ENCODE measurements at places on chromosomes 3 and 15.

DNA sequence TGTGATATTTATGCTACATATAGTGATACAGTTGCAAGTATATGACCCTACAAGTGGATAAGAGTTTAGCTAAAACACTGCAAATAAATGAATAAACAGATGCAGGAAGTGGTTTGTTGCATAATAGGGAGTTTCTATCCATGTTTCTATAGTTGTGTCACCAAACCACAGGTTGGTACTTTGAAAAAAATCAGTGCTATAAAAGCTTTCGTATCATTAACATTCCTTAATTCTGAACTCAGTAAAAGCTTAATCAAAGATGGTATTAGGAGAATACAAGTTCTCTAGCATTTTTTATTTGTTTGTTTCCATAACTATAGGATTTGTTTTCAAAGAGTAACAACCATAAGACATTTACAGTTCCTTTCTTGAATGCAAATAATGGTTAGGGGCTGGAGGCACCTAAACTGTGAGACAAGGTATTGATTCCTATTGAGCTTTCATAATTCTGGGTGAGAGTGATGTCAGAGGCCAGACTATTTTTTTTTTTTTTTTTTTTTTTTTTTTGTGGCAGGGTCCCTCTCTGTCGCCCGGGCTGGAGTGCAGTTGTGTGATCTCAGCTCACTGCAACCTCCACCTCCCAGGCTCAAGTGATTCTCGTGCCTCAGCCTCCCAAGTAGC, 29.6 kb downstream of the CPOX start:
- no peak for DNase-seq

DNA sequence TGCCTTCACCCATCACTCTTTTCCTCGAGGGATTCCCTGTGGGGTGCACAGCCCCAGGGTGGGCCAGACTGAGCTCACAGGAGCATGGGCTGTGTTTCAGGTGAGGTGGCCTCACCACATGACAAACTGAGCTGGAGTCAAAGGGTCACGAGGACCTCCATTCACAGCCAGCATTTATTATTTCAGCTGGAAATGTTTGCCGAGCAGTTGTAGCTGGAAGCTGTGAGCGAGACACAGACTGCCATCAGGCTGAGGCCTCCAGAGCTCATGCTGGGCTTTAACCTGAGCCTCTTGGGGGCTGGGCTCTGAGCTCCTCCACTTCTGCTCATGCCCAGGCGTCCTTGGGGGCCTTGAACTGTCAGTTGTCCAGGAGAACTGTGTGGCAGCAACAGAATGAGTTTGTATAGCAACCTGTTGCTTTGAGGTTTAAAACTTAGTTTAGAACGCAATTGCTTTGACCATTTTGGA, 57.5 kb downstream of the FLNB start:
- DNase-seq = no peak

DNA sequence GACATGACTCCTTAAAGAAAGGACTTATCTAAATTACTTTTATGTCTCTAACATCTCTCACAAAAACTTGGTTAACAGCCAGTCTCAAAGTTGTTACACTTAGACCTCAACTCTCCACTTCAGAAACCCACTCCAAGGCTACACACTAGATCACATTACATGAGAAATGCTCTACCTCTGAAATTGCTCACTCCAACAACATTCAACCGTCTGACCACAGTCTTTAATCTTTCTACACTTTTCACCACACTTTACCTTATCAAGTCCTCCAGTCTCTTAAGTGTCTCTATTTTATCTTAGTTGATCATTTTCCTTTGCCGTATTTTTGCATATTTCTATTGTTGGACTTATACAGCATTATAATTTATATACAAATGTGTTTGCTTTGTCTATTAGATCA, 5.8 kb downstream of the SLC12A6 start:
- DNase-seq = no peak

DNA sequence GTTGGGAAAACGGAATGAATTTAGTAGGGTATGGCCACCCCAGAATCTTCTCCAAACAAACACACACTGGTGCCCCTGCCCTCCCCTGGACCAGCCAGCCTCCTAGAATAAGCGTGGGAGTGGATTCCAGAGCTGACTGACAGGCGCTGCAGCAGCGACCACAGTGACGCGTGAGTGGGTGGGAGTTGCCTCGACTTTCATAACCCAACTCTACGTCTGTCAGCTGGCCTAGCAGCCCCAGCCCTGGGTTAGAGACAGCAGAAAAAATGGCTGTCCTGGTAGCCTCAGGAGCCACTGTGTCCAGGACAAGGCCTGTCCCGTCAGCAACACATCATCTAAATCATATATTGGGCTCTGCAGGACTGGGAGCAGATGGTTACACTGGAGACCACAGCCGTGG, 10.0 kb downstream of the PLA2G4B start:
- no peak for DNase-seq

Measured in lower leg skin (tissue), 4 donors.